ENCODE measurements at places on chromosomes 13 and 19. TPM values are rescaled to one million over a fixed set of nuclear protein-coding genes. Genes with fewer than 3 reads are reported as not detected.
A peak's percentile ranks its signal among the peaks of the same experiment; 100 is the strongest.

GRCh38 chr19:4620675-4621074 lies 18.6 kb upstream of the TNFAIP8L1 start:
- DNase-seq: no peak

DNA sequence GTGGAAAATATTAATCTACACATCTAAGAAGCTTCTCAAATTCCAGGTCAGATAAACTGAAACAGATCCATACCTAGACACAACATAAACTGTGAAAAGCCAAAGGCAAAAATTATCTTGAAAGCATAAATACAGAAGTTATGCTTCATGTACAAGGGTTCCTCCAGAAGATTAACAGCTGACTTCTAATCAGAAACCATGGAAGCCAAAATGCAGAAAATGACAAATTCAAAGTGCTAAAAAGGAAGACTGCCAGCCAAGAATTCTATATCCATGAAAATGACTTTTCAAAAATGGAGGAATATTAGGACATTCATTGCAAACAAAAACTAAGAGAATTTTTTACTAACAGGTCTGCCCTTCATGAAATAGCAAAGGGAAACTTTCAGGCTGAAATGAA lies 72.8 kb downstream of the MYO16 start:
- DNase-seq: no peak

DNA sequence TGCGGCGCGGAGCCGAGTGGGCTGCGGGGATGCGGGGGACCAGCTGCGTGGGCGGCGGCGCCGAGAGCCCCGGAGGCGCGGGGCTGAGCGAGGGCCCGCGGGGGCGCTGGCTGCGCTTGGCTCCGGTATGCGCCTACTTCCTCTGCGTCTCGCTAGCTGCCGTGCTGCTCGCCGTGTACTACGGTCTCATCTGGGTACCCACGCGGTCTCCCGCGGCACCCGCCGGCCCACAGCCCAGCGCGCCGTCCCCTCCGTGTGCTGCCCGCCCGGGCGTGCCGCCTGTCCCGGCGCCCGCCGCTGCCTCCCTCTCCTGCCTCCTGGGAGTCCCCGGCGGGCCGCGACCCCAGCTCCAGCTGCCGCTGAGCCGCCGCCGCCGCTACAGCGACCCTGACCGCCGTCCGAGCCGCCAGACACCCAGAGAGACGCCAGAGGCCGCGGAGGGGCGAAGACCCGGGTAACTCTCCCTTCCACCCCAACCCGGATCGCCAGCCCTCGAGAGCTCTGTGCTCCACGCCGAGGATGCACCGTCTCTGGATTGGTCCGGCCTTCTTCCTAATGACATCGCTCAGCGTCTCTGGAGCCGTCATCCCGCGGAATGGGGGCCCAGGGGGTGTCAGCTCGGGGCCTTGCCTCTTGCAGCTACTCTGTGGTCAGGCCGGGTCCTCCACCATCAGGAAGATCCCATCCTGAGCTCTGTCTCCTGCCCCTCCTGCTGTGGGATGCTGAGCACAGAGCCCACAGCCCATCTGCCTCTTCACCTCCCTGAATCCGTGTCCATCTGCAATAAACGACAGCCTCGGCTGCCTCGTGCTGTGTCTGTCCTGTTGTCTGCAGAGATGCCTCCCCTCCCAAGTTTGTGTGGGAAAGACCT lies 441 bp downstream of the INAFM1 start:
- DNase-seq: no peak

NLRP5 gene
- not detected for total RNA-seq

DNA sequence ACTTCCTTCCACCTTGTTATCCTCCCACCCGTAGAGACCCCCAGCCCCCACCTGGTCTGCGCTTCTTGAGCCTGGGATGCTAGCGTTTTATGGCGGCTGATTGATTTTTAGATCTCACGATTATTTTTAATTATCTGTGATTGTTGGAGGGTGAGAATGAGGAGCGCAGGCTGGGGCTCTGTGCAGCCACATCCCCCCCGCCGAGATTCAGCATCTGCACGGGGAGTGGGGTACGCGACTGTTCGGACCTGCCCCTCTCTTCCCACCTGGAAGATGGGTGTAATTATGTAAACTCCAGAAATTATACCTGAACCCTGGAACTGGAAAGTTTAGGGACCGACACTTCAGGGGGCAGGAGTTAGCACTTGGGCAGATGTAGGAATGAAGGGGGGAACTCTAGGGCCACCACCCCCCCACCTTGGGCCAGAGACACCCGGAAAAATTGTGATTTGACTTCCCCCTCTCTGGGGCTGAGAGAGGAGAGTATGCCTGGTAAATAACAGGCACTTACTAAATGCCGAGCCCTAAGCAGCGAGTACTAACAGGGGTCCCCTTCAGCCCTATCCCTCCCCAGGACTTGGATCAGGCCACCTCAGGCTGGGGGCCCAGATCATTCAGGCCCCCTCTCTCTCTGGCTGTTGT lies 1.8 kb upstream of the ONECUT3 start:
- DNase-seq: no peak

GRCh38 chr13:35695448-35695770 lies 218.9 kb upstream of the MAB21L1 start:
- no peak for DNase-seq

DNA sequence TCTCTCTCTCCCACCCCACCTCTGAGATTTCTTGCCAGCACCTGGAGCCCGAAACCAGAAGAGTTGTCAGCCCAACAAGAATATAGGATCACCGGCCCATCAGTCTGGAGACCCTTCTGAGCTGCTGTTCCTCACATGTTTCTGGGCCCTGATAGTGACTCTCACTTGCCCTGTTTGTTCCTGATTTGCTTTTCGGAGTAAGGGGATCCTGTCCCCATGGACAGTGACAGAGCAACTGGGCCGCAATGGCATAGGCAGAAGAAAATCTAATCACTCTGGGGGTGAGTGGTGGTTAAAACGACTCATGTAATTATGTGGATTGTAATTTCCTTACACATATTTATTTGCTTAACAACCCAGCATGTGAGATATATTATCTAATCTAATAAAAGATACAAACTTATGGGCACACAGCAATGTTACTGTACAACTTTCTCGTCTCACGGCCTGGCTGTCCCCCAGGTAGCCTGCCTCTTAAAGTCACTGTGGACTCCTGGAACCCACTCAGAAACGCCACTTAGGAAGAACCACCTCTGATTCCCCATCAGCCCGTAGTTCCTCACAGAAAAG lies 663 bp upstream of the SMAD9 start:
- DNase-seq: no peak

ATP4A gene
- not detected for total RNA-seq

- DNase-seq: no peak
These were observed 7.0 kb downstream of the ABHD8 start for GRCh38 chr19:17296273-17296672.

CDC42EP5 gene
- 7.9 TPM for total RNA-seq

VAV1 gene
- not detected for total RNA-seq

PTH2 gene
- not detected for total RNA-seq

- peak; percentile 37 for DNase-seq
These were observed 180.8 kb upstream of the GPC6 start for GRCh38 chr13:93045836-93046235.

PSG7 gene
- total RNA-seq: not detected

GRCh38 chr13:72652681-72653080 lies 74.7 kb downstream of the MZT1 start:
- no peak for DNase-seq

- DNase-seq: no peak
These were observed 181.5 kb upstream of the TSHZ3 start for GRCh38 chr19:31530781-31531180.

FBN3 gene
- not detected for total RNA-seq

GRCh38 chr19:4633140-4633967 lies 6.0 kb upstream of the TNFAIP8L1 start:
- DNase-seq: peak; percentile 61

C13orf42 gene
- total RNA-seq: not detected

SPRY2 gene
- total RNA-seq: 4.6 TPM

DNA sequence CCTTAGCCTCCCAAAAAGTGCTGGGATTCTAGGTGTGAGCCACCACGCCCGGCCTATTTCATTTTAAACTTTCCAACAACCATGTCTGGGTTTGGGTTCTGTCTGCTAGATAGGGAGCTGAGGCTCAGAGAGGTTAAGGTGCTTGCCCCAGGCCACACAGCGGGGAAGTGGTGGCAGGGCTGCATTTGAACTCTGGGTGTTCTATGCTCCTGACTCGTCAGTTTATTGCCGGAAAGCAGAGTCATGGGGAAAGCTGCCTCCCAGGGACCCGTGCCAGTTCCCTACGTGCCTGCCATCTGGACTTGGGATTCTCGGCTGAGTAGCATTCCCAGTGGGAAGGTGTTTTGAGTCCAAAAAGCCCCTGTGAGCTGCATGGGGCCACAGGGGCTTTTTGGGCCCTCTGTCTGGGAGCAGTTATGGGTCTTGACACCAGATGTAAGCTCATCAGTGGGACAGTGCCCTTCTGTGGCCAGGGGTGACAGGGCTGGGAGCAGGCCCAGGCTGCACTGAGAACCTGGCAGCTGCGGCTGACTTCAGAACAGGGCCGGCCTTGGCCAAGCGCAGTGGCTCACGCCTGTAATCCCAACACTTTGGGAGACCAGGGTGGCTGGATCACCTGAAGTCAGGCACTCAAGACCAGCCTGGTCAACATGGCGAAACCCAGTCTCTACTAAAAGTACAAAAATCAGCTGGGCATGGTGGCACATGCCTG lies 10.9 kb downstream of the RFX1 start:
- peak; percentile 60 for DNase-seq

DNA sequence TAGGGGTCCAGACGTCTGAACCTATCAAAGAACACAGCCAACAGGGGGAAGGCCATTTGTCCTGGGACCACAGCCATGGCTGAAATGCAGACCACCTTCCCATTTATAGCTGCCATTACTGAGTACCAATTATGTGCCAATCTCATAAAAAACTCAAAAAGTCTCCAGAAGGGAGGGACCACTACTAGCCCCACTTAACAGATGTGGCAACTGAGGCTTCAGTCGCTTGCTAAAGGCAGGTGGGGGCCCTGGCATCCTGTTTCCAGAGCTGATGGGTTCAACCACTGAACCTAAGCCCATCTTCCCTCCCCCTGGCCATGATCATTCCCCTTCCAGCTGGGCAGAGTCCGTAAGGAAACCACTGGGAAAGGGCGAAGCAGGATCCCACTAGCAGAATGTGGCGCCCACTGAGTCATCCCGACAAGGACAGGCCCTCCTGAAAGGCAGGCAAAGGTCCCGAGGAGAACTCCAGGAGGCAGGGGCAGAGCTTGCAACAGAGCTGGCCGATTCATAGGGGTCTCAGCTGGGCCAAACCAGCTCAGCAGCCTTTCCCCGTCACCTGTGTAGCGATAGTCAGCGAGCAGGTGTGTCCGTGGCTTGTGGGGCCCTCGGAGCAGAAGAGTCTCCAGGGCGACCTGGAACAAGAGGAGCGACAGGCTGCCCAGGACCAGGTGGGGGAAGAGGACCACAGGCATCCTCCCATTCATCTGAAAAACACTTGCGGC lies 14.3 kb upstream of the NAPA start:
- DNase-seq: no peak

DNA sequence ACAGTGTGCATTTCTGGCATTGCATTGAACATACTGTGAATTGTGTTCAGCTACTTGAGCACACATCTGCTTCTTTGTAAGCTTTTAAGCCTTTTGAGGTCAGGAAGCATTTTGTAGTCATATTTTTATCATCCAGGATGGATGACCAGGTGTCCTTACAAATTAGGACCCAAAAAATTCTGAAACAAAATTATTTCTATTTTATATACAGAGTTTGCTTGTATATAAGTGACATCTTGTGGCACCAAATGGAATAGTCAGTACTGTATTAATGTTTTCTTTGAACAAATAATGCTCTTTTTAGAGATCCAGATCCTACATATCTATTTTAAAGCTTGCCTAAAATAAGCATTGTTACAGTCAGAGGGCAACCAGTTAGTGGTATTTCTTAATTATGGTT lies 9.5 kb upstream of the SUPT20H start:
- peak; percentile 46 for DNase-seq

NEK5 gene
- 0.45 TPM for total RNA-seq

DNA sequence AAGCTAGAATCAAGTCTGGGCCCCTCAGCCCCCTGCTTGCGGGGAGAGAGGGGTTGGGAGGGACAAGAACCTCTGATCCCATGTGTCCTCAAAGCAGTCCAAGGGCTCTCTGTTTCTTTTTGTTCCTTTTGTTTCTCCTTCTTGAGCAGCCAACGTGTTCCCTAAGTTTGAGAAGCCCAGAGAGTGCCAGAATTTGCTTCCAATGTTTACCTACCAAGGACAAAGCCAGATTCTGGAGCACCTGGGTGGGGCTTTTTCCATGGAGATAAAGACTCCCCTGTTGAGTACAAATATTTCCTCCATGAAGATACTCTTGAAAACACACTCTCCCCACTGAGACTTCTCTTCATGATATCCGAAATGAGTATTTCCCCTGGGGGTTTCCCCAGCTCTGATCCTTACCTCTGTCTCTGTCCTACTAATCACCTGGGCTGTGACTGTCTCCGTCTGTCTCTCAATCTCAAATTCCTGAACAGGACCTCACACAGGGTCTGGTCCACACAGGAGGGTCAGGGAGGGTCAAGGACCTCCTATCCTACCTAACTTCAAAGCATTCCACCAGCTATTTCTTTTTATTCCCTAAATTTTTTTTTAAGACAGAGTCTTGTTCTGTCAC lies 27.4 kb downstream of the CD177 start:
- no peak for DNase-seq

- peak; percentile 78 for DNase-seq
These were observed 33.8 kb upstream of the GARRE1 start for GRCh38 chr19:34220472-34221063.

DNA sequence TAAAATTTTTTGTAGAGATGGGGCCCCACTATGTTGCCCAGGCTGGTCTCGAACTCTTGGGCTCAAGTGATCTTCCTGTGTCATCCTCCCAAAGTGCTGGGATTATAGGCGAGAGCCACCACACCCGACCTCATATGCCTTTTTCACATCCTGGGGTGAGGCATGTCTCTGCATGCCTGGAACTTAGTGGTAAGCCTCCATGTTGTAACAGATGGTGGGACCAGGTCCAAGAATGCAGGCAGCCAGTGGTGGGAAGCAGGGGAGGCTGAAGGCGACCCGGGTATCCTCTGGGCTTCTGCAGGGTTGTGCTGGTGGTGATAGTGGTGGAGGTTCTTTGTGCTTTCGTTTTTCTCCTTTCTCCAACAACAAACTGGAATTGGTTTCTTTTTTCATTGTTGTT lies 30.1 kb upstream of the CCDC124 start:
- DNase-seq: peak; percentile 35

DNA sequence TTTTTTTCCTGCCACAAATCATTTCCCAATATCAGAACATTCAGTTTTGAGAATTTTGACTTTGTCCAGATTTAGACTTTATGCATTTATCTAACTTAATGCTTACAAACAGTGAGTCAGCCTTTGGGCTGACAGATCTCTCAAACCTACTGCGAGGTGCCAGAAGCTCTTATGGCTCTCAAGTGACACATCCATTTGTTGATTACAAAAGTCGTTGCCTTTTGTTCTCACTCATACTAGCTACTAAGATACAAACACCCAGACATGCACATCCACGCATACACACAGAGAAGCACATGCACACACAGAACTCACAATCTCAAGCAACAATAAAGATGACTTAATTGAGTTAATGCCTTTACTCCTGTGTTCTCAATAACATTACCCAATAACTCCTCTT lies 1147.5 kb downstream of the DIAPH3 start:
- no peak for DNase-seq

- no peak for DNase-seq
These were observed 133.8 kb downstream of the CRYL1 start for GRCh38 chr13:20391597-20392452.
